ENCODE measurements at places on chromosomes 2 and 18.

- no peak for DNase-seq
Measured at GRCh38 chr2:7378591-7378990, 461.4 kb downstream of the RNF144A start.

GRCh38 chr2:30565851-30566358 is 118.9 kb downstream of the LCLAT1 start:
- no peak for DNase-seq

DNA sequence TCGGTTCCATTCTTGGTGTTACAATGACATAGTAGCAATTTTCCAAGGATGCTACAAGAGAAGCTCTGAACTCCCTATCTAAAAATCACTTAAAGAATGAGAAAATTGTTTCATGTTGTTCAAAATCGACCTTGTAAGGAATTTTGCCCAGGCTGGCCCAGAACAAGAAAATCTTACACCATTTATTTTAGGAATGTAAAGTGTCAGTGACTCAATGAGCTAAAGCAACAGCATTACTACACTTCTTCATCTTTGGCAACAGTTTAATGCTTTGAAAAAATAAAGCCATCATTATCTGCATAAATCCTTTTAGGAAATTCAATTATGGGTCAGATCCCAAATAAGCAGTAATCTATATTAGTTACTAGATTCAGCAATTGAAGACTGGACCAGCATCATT is 38.6 kb downstream of the SLC25A12 start:
- DNase-seq, result no peak

DNA sequence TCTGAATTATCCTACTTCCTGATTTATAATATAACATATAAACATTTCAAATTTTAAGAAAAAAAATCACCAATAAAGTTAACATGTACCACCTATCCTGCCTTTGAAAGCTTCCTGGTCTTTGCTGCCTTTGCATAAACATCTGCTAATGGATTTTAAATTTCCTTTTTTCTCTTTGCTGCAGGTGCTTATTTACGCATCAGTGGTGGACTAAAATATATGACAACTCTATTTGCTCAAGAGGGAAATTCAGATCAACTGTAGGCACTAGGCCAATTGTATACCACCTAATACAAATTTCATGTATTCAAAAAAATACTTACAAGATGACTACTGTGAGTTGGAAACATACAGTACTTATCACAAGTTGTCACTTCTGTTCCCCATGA is 57.2 kb downstream of the RAD51AP2 start:
- no peak for DNase-seq

GRCh38 chr2:111207851-111208250 is 87.1 kb downstream of the BCL2L11 start:
- DNase-seq, result no peak

DNA sequence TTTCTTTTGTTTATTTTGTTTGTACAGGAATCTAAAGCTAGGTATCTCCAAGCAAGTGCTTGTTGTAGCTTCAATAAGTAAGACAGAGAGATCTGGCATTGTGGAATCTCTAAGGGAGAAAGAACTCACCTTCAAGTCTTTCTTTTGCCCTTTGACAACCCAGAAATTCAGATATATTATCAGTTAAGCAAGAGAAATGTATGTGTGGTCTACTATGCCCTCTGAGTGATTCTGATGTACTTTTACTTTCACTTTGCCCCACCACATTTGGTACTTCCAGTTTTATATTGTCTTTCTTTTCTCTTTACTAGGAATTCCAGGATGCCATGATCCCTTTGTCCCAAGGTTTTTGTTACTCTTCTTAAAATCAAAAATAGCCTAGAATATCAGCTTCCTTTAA is 259.6 kb upstream of the PIK3C3 start:
- no peak for DNase-seq

- no peak for DNase-seq
Measured at GRCh38 chr2:225725726-225726125, 326.2 kb downstream of the NYAP2 start.

GRCh38 chr18:79522451-79523205 is 126.9 kb downstream of the NFATC1 start:
- no peak for DNase-seq

- no peak for DNase-seq
Measured at GRCh38 chr2:48343154-48343553, 186.8 kb upstream of the STON1 start.

DNA sequence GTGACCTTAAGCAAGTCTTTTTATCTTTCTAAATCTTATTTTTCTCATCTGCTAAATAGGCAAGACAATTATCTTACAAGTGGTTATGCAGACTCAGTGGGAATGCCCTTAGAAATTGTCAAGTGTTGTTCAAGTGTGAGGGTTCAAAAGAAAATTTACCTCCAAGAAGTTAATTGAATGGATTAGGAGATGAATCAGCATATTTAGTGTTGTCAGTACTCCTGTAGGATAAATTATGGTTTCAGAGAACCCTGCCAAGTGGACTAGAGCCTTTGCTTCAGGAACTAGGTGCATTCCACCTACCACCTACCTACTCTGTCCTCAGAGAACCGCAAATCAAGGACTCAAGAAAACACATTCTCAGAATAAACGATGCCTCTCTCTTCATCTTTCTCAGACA is 69.8 kb upstream of the KCTD1 start:
- no peak for DNase-seq

DNA sequence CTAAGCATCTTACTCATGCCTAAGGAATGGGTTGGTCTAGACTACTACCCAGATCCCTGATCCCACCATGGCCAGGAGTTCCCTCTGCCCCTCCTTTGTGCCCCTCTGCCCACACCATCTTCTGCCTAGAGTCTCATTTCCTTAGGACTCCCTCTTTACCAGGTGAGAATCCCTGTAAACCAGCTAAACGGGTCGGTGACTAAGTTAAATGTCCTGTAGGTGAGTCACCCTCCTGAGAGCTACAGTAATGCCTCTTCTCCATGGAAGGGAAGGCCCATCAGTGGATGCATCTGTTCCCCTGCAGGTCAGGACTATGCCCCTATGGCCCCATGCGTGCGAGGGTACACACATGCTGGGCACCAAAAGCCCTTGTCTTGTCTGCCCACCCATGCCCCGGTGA is 25.4 kb downstream of the PTGR3 start:
- no peak for DNase-seq

DNA sequence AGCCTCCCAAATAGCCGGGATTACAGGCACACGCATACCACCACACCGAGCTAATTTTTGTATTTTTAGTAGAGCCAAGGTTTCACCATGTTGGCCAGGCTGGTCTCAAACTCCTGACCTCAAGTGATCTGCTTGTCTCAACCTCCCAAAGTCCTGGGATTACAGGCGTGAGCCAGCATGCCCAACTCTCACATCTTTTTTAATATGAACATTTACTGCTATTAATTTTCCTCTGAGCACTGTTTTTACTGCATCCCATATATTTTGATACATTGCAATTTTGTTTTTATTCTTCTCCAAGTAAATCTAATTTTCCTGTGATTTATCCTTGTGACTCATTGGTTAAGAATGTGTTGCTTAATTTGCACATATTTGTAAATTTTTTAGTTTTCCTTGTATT is 9.5 kb upstream of the TANK start:
- DNase-seq, result no peak

DNA sequence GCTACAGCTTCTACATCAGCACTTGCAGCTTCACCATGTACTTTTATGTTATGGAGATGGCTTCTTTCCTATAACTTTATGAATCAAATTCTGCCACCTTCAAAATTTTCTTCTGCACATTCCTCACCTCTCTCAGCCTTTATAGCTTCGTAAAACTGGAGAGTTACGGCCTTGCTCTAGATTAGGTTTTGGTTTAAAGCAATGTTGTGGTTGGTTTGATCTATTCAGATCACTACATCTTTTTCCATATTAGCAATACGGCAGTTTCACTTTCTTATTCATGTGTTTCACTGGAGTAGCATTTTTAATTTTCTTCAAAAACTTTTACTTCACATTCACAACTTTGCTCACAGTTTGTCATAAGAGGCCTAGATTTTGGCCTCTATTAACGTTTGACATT is 242.9 kb upstream of the GYPC start:
- DNase-seq, result no peak

- no peak for DNase-seq
Measured at GRCh38 chr2:37786854-37787253, 115.4 kb upstream of the CDC42EP3 start.

GRCh38 chr2:51706220-51706619 is 674.3 kb upstream of the NRXN1 start:
- no peak for DNase-seq

- DNase-seq, result no peak
Measured at GRCh38 chr2:165558832-165559231, 89.3 kb downstream of the CSRNP3 start.

All from stimulated activated CD8-positive, alpha-beta memory T cell treated with anti-CD3 and anti-CD28 coated beads, Interleukin-2, amount 100 ng/mL, for 1 hour (primary cell).